AML-193 (cell line): ENCODE measurements at places on chromosomes 11 and 22.

- peak; percentile 10 for DNase-seq
Measured at GRCh38 chr11:9575260-9576240, 2.1 kb downstream of the WEE1 start.

- DNase-seq: no peak
Measured at GRCh38 chr22:49487950-49488349, 339.7 kb downstream of the BRD1 start.

GRCh38 chr11:68321293-68322051 is 9.1 kb downstream of the LRP5 start:
- DNase-seq: no peak

GRCh38 chr11:130671801-130672700 is 223.6 kb downstream of the ADAMTS15 start:
- DNase-seq: no peak

GRCh38 chr22:41833369-41834004 is 582 bp downstream of the SREBF2 start:
- peak; percentile 26 for DNase-seq

DNA sequence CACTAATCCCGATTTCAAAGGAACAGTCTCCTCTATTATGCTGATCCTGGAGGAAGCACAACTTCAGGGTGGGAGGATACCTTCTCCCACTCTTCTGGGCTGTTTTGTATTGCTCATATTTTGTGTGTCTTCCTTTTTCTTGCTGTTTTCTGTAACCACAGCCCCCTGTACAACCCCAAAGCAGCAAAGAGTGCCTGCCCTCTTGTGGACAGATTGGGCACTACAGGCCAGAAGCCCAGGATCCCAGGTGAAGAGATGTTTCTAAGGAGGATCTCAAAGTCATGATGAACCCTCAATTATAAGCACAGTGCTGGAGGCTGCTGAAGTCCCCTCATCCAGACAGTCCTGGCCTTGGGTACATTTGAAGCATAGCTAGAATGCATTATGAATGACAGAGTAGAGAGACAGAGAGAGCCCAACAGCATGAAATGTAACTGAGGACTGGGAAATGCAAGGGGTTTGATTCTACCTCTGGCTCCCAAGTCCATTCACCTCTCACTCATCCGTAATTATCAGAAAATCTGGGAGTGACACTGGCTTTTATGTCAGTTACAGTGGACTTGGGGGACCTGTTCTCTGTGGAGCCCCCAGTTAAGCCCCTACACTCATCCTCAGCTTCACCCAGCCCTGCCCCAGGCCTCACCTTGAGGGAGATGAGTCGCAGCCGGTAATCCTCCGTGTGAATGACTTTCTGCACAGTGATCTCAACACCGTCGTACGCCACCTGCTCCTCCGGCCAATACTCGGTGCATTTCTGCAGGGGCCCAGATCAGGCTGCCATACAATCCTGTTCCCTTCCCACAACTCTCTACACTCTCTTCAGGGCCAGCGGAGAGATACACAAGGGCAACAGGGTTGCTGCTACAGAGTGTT is 6.2 kb upstream of the IGSF22 start:
- DNase-seq: no peak
